ENCODE measurements at places on chromosomes 11 and 22. TPM values are rescaled to one million over a fixed set of nuclear protein-coding genes. Genes with fewer than 3 reads are reported as not detected.

Gene TNNT3
- total RNA-seq = not detected

Gene PANX2
- total RNA-seq = 0.26 TPM

Gene DKK3
- 72.4 TPM for total RNA-seq

Gene OR10D3
- not detected for total RNA-seq

Gene FGF3
- total RNA-seq = not detected

Gene TAF1D
- 139 TPM for total RNA-seq

Gene MRGPRX4
- not detected for total RNA-seq

Gene PNPLA3
- 1.7 TPM for total RNA-seq

Gene SESN3
- 12.4 TPM for total RNA-seq

Gene KIRREL3
- not detected for total RNA-seq

Gene POU2AF2
- not detected for total RNA-seq

Gene SCO2
- total RNA-seq = 2.1 TPM

Gene OR5B2
- not detected for total RNA-seq

Gene BDNF
- total RNA-seq = 0.79 TPM

Gene TSGA10IP
- not detected for total RNA-seq

Gene OR52B4
- not detected for total RNA-seq

Gene SAA2
- total RNA-seq = not detected

Gene CARD18
- total RNA-seq = 0.38 TPM

Gene ACTN3
- total RNA-seq = not detected

Gene GAS2
- total RNA-seq = 1.8 TPM

Gene SCUBE1
- not detected for total RNA-seq

Gene DMC1
- total RNA-seq = 1.1 TPM

Gene CDC45
- total RNA-seq = 0.26 TPM

Gene FADS2
- total RNA-seq = 34.2 TPM

Gene TMEM151A
- not detected for total RNA-seq

Gene TMEM121B
- not detected for total RNA-seq

Gene CD3G
- total RNA-seq = not detected

Gene ANGPTL5
- total RNA-seq = not detected

Gene OR5B21
- not detected for total RNA-seq

Gene TYR
- total RNA-seq = not detected

Gene OR5A2
- total RNA-seq = not detected

Gene RAB1B
- total RNA-seq = 68.0 TPM

Gene IFT27
- 10.8 TPM for total RNA-seq

Gene OR51B2
- total RNA-seq = not detected

Gene TEF
- total RNA-seq = 7.6 TPM

Gene SLC1A2
- under 0.01 TPM for total RNA-seq

Gene CDCA5
- total RNA-seq = 0.53 TPM

Gene BATF2
- under 0.01 TPM for total RNA-seq

Gene CCDC188
- not detected for total RNA-seq

Gene C11orf52
- total RNA-seq = 2.3 TPM

Gene MRGPRF
- 0.53 TPM for total RNA-seq

Gene NNMT
- total RNA-seq = 11.6 TPM

Gene PTPRJ
- 1.6 TPM for total RNA-seq

Gene PRAME
- total RNA-seq = not detected

All from bronchial epithelial cell (primary cell).